ENCODE measurements at places on chromosomes 13 and 19. TPM values are rescaled to one million over a fixed set of nuclear protein-coding genes. Genes with fewer than 3 reads are reported as not detected.

NKG7 gene
- total RNA-seq: not detected

CCDC169 gene
- total RNA-seq: 4.5 TPM

WASF3 gene
- 10.2 TPM for total RNA-seq

ZNF470 gene
- total RNA-seq: 4.9 TPM

FUT1 gene
- total RNA-seq: 1.1 TPM

GPC6 gene
- total RNA-seq: 24.1 TPM

DUXA gene
- total RNA-seq: not detected

POP4 gene
- 71.5 TPM for total RNA-seq

ADGRE2 gene
- total RNA-seq: 0.11 TPM

GPALPP1 gene
- total RNA-seq: 34.9 TPM

ALG5 gene
- 51.0 TPM for total RNA-seq

ZNF460 gene
- total RNA-seq: 56.3 TPM

PRTN3 gene
- not detected for total RNA-seq

SIGLEC6 gene
- 0.11 TPM for total RNA-seq

CYSLTR2 gene
- total RNA-seq: not detected

S1PR4 gene
- total RNA-seq: under 0.01 TPM

SOX21 gene
- total RNA-seq: not detected

FOSB gene
- total RNA-seq: 0.44 TPM

B3GNT8 gene
- 1.5 TPM for total RNA-seq

PALM gene
- total RNA-seq: 3.5 TPM

TNNT1 gene
- 4.1 TPM for total RNA-seq

TIMM13 gene
- 36.2 TPM for total RNA-seq

GPC5 gene
- total RNA-seq: 0.11 TPM

SLC25A41 gene
- total RNA-seq: not detected

ZNF610 gene
- 1.00 TPM for total RNA-seq

AMER2 gene
- total RNA-seq: not detected

ATXN8OS gene
- total RNA-seq: not detected

IGSF23 gene
- total RNA-seq: not detected

CIC gene
- total RNA-seq: 31.5 TPM

MBD3L3 gene
- total RNA-seq: not detected
